Astrocyte of the spinal cord (primary cell): ENCODE measurements at places on chromosomes 13 and 19.

- DNase-seq, result peak; percentile 35
Measured at GRCh38 chr13:75139291-75139690, 342.7 kb downstream of the TBC1D4 start.

DNA sequence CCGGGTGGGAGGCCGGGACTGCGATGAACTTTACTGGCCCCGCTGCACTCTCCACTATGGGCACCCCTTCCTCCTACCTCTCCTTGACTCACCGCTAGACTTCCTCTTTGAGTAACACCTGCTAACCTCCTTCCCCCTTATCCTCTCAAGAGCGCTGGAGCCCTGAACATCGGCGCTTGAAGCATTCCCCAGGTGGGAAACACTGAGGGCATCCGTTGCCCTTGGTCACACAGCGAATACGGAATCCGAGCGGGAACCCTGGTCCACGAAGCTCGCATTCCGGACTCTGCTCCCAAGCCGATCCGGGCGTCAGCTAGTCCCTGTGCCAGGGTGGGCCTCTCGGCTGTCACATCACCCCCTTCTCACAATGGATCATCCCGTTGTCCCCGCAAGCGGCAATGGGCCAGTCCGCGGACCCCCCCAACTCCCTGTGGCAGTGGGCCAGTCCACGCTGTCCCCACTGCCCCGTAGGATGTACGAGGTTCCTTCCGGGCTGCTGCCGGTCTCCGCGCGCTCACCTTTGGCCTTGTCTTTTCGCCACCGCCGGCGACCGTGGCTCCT, 4.2 kb downstream of the LIPE start:
- DNase-seq, result no peak

- peak; percentile 83 for DNase-seq
Measured at GRCh38 chr13:99992949-99993351, 11.4 kb downstream of the ZIC2 start.

GRCh38 chr13:72195044-72195704, 328.2 kb upstream of the DACH1 start:
- DNase-seq, result no peak

DNA sequence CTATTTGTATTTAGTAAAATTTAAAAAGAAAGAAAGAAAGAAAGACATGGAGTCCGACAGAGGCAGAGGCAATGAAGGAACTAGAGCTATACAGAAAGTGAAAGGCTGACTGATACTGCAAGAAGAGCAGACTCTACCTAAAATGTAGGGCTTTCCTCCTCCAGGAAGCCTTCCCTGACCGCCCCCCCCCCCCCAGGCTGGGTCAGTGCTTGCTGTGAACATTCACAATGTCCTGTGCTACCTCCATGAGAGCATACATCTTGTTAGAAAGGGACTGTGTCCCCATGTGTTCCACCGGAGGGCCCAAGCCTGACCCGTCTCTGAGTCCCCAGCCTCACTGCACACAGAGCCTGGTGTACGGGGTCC, 5.7 kb upstream of the CA11 start:
- DNase-seq, result no peak

GRCh38 chr19:29212356-29212647, 649 bp downstream of the UQCRFS1 start:
- DNase-seq, result peak; percentile 5

GRCh38 chr19:16087940-16088339, 11.6 kb downstream of the TPM4 start:
- no peak for DNase-seq

- DNase-seq, result no peak
Measured at GRCh38 chr13:27266917-27267316, 3.7 kb upstream of the RASL11A start.

DNA sequence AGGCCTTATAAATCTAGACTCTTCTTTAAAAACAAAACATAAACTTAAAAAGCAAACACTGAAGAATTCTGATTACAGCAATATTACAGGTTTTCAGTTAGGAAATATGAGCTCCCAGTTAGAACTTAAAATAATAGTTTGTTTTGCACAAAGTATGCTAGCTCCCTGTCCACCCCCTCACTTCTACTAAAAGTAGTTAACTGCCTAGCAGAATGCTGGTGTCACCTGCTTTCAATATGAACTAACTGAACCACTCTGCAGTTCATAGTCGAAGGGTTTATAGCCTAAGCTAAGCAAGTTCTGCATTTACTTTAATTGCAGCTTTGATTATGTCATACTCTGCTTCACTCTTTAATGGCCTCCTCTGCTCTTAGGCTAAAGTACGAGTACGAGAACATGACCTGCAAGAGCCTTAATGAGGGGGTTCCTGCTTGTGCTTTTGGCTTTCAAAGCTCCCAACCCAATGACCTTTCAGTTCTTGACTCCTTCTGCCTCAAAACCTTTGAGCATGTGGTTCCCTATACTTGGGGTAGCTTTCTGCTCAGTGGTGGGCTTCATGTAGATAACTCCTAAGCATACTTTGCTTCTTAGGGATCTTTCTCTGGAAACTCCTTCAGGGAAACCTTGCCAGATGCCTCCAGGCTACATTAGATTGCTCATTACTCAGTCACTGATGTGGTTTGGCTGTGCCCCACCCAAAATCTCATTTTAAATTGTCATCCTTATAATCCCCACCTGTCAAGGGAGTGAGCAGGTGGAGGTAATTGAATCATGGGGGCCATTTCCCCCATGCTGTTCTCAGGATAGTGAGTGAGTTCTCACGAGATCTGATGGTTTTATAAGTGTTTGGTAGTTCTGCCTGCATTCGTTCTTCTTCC, 278.9 kb upstream of the ARGLU1 start:
- DNase-seq, result no peak

DNA sequence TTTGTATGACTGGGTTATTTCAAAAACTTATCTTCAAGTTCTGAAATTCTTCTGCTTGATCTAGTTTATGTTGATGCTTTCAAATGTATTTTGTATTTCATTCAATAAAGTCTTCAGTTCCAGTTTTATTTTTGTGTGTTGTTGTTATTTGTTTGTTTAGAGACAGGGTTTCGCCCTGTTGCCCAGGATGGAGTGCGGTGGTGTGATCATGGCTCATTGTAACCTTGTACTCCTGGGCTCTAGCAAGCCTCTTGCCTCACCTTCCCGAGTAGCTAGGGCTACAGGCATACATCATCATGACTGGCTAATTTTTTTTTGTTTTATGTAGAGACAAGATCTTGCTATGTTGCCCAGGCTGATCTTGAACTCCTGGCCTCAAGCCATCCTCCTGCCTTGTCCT, 40.3 kb upstream of the ARHGEF7 start:
- no peak for DNase-seq

DNA sequence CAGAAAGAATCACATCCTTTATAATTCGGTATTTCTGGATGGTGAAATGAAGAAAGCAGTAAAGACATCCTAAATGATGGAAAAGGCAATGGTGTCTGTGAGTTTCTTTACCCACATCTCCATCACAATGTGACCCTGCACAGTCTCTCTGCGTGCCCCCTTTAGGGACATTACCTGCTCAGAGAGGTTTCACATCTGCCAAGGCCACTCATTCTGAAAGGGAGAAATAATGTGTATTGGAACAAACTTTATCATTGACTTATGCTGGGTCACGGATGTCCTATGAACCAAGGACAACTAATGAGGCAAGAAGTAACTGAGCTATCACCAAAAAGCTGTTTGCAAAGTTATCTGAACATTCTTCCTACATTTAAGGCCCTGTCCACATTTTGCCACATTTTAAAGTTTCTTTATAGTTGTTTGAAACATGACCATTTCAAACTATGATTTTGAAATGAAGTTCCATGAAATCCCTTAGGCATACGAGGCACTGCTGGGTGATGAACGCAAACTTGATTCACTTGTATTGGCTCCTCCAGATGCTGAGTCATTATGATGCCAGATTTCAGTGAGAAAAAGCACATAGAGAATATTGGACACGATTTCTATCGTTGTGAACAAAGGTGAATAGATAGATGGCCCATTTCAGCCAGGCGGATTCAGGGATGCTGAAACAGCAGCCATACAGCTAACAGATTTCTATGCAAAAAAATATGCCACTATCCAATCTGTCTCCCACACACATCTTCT, 63.5 kb upstream of the HMGB1 start:
- DNase-seq, result peak; percentile 3

DNA sequence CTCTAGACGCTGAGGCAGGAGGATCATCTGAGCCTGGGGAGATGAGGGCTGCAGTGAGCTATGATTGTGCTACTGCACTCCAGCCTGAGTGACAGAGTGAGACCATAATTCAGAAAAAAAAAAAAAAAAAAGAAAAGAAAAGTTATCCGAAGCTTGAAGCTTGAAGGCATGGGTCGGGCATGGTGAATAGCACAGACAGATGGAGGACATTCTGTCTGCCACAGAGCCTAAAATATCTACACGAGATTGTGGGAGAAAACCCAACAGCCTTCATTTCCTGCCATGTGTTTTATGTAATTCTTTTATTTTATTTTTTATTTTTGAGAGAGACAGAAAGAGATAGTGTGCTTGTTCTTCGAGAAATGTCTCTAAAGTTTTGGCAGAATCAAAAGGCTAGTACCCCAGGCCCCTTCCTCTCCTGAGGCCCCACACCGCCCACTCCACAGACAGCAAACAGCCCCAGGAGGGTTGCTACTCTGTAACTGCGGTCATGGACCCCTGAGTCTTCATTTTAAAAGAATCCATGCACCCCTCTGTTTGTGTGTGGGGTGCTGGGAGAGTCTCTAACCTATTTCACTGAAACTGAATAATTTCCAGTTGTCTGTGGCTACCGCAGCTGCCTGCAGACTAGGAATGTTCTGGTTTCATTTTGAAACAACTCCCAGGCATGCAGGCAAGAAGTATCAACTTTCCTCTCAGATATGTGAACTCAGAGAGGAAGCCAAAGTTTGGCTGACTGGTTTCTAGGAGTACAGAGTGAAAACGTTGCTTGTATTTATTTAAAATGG, 38.4 kb upstream of the RCBTB2 start:
- peak; percentile 84 for DNase-seq

DNA sequence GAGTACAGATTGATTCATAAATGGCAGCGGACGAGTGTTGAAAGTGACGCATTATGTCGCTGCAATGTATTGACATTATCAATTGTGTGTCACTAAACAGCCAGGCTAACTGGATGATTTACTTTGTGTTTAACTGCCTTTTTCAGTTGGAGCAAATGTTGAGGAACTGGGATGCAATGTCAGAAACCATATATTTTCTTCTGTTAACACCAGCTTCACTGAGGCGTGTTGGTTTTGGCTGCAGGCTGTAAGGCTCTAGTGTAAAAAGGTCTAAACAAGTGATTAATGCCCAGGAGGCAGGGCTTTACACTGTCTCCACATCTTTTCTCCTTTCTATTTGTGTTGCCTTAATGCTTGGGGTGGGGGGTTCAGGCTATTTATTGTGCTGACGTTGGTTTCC, 80.1 kb downstream of the GGACT start:
- DNase-seq, result no peak

DNA sequence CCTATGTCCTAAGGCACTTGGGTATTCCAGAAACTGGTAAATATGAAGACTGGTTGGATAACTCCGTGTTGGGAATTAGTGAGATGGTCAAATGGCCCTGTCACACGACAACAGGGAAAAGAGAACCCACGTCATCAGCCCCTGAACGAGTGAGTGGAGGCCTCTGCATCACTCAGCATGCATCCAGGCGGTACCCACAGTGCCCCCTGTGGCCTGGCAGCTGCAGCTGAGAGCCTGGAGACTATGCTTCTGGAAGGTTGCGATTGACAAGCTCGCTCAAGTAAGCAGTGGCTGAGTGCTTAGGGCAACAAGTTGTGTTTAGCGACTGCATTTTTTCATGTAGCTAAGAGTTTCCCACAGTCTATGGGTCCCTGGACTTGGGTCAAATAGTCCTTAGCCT, 55.9 kb downstream of the COL4A2 start:
- no peak for DNase-seq

DNA sequence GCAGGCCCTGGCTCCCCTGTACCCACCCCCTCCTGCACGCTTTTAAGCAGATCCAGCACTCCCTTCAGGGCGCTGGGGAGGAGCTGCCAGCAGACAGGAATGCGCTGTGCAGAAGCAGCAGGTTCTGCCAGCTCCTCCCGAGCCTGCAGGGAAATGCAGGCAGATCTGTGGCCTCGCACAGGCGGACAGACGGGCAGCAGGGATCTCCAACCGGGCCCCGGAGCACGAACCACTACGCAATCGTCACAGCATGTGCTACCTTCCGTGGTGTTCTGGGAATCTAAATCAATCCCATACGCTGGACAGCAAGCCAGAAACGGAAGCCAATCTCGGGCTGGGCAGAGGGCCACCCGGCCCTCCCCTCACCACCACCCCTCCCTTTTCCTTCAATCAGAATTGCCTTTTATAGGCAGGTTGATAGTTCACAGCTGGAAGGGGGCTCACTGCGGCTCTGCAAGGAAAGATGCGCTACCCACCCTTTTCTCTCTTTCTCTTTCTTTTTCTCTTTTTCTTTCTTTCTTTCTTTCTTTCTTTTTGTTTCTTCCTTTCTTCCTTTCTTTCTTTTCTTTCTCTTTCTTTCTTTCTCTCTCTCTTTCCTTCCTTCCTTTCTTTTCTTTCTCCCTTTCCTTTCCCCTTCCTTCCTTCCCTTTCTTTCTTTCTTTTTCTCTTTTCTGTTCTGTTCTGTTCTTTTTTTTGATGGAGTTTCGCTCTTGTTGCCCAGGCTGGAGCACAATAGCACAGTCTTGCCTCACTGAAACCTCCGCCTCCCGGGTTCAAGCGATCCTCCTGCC, 99.9 kb downstream of the GNG7 start:
- DNase-seq, result peak; percentile 97

DNA sequence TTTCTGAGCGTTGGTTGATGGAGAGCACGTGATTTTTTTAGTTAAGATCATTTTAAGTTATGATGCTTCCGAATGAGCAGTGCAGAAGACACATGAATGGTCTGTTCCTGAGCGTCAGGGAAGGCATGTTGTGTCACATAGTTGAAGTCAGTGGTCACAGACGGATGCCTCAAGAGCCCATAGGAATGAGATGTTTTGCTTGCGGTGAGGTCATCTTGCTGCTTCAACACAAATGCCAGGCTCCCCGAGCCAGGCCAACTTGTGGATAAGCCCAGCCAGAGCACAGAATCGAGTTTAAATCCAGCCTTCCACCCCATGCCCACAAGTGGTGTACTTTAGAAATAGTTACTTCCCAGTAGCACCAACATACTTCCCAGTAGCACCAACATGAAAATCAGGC, 5.4 kb downstream of the UPF3A start:
- DNase-seq, result peak; percentile 62

- DNase-seq, result no peak
Measured at GRCh38 chr13:97282705-97283104, 60.6 kb downstream of the MBNL2 start.

- DNase-seq, result no peak
Measured at GRCh38 chr19:34257559-34257924, 3.2 kb downstream of the GARRE1 start.

GRCh38 chr13:44908712-44909111, 80.6 kb downstream of the NUFIP1 start:
- DNase-seq, result no peak

DNA sequence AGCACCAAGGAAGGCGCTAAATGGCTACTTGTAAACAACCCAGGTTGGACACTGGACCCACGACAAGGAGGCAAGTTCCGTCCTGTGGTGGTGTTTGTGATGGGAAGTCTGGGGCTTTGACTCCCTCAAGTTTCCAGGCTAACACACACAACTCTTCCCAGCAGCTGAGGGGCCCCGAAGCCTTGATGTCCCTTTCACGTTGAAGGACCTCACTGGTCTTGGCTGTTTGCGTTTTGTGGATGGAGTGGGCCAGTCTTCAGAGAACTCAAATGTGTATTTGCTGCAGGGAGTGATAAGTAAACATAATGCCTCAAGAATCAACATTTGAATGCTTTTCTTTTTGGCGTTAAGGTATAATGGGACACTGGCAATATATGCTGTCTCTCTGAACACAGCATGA, 199.2 kb downstream of the TM9SF2 start:
- DNase-seq, result no peak

GRCh38 chr13:76314495-76314894, 571.7 kb downstream of the KCTD12 start:
- no peak for DNase-seq

GRCh38 chr19:7701654-7702457, at the start of gene FCER2:
TSS of gene FCER2 (minus strand) at chr19:7702131. CDS start at chr19:7699760, 2,371 bp downstream.
- DNase-seq, result no peak
